Activated naive CD4-positive, alpha-beta T cell (primary cell): ENCODE measurements at places on chromosomes 2 and 18.

DNA sequence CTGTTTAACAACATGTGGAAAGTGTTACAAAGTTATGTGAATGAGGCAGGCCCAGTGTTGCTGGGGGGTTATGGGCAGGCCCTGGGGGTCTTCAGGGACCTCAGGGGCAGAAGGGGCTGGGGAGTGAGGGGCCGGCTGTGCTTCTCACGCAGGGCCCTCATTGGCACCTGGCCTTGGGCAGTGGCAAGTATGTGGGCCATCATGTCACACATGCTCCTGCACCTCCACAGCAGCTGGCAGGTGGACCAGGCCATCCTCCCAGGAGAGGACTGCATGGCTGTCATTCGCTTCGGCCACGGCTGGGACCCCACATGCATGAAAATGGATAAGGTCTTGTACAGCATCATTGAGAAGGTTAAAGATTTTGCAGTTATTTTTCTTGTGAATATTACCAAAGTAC lies 47.4 kb downstream of the ZNF385B start:
- DNase-seq, result no peak

- no peak for DNase-seq
These were observed 138.3 kb downstream of the PXDN start for GRCh38 chr2:1606046-1606400.

GRCh38 chr2:112750560-112750843 lies 13.9 kb downstream of the CKAP2L start:
- DNase-seq, result no peak

DNA sequence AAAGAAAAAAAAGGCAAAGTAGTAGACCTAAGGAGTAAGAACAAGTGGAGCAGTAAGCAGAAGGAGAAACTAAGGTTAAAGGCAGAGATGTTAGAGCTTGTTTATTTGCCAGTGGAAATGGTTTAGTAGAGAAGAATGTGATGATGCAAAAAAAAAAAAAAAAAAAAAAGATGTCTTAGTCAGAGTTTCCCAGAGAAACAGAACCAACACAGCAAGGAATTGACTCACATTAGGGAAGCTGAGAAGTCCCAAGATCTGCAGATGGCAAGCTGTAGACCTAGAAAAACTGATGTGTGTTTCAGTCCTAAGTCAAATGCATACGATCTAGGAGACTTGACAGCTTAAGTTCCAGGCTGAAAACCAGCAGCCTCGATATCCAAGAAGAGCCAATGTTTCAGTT lies 1548.8 kb upstream of the LRRTM1 start:
- DNase-seq, result no peak

DNA sequence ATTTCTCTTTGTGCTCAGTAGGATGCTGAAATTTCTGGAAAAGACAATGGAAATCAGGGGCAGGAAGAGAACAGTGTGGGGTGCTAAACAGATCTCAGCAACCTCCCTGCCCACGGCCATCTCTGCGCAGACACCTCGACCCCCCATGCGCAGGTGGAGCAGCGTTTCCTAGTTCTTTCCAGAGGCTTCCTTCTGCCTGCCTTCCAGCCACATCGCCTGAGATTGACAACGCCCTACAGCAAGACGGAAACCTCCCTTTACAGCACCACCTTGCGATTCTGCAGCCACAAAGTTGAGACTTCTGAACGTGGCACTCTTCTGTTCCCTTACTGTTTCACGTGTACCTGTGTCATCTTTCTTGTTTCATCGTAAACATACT lies 31.4 kb upstream of the CASP8 start:
- no peak for DNase-seq

DNA sequence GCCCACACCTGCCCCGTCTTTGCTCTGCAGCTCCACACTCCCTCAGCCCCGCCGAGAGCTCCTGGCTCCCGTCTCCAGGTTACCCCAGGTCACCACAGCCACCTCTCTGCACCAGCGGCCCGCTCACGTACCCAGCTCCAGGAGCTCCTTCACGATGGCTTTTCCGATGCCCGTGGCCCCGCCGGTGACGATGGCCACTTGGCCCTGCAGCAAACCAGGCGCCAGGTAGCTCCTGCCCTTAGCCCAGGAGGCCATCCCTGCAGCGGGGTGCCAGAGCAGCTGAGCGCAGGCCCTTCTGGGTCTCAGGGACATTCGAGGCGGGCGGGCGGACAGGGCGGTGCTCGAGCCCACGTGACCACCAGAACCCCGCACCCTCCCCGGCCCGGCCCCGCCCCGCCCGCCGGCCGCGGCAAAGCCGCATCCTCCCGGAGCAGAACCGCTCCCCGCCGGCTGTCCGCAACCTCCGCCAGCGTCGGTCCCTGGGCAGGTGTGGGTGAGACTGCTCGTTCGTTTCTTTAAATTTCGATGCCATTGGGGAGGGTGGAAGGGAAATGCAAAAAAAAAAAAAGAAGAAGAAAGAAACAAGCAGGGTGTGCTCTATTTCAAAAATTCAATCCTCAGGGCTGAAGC lies at the start of the genes PECR and TMEM169:
Gene PECR (minus strand): TSS at position 323 of the 630 bp plus-strand sequence. CDS start 68 bp downstream, at position 255.
Gene TMEM169 (plus strand): TSS at position 433 of the 630 bp plus-strand sequence. CDS start 14,045 bp downstream, outside the sequence.
- peak; percentile 48 for DNase-seq

- DNase-seq, result no peak
These were observed 42.3 kb upstream of the STAT1 start for GRCh38 chr2:191056228-191056627.

GRCh38 chr2:37649518-37649917 lies 21.9 kb downstream of the CDC42EP3 start:
- no peak for DNase-seq

DNA sequence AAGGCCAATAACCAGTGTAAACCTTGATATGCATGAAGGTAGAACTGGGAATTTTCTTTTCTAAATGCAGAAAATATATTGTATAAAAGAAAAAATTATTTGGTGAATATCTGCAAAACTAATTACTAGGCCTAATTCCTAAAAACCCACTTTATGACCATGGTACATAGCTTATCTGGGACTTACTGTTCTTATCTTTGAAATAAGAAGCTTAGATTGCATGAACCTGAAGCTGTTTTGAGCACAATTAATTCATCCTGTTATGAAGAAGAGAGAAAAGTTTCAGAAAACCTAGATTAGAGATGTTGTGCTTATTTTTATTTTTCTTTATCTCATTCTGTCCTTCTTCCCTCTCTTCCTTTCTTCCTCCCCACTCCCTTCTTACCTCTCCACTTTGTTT lies 235.0 kb downstream of the GULP1 start:
- DNase-seq, result no peak

DNA sequence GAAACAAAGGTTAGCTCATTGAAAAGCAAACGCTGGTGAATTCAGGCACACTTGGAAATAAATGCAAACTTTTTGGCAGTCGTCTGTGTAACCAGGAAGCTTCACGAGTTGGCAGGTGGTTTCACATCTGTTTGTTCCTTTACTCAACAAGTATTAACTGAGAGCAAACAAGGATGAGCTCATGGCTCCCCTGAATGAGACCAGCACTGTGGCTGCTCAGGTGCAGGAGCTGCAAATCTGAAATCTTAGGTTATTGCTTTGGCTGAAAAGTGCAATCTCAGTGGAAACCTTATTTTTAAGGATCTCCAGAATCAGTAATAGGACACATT lies 46.3 kb downstream of the SH3RF3 start:
- no peak for DNase-seq

DNA sequence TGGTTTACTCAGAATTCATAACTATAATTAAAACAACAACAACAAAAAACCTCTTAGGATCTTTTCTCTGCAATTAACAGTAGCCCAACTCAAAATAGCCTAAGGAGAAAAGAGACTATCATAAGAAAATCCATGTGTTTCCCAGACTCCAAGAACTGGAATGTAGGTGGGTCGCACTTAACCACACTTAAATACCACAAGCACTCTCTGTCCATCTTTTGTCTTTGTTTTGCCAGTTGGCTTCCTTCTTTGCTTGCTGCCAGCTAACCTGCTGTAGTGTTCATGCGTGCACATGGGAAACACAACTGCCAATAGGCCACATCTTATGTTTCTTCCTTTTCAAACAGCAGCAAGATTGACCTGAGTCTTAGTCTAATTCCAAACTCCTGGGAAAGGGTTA lies 24.1 kb upstream of the ACVR1 start:
- DNase-seq, result no peak

DNA sequence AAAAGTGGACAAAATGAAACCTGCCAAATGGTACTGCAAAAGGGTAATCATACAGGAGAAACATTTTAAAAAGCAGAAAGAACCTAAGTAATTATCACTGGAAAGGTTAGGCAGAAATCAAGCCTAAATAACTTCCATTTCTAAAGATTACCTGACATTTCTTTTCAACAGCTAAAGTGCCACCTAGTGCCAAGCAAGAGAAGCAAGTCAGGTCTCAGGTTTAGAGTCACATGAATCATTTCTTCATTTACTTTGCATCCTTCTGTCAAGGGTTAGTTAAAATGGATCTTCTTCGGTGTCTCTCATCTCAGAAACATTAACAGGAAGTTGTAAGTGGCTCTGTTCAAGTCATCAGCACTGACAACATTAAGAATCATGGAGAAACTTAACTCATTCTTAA lies 90.3 kb downstream of the AKAIN1 start:
- no peak for DNase-seq

GRCh38 chr2:112941753-112942653 lies 31.0 kb downstream of the IL37 start:
- DNase-seq, result peak; percentile 6

- no peak for DNase-seq
These were observed 51.4 kb upstream of the MRPL33 start for GRCh38 chr2:27720004-27720551.

DNA sequence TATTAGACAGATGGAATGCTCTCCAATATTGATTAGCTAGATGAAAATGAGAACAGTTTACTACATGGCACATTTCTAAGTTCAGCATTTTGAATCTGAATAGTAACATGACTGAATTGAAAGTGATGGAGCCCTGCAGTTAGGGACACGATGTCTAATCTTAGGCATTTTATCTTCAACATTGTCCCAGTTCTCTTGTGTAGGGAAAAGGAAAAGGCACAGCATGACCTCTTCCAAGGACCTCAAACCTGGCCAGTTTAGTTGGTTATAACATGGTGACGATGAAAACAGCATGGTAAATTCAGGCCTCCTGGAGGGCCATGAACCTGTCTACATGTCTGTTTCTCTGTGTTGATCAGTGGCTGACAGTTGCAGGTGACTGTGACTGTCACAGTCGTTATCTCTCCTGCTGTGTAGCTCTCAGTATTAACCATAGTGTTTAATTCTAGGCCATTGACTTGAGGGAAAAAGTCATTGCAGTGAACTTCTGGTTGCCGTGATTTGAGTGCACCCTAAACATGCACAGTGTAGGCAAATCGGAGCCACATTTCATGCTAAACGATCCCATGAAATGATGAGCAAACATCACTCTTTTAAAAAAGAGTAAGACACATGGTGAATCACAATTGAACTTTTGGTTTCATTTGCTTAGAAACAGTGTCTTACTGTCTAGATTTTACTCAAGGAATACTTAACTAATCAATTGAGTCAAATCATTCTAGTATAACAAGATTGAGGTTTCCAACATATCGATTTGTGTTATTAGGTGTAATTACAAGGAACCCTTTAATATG lies 129.7 kb downstream of the PHLPP1 start:
- no peak for DNase-seq

- no peak for DNase-seq
These were observed 135.4 kb downstream of the PHLPP1 start for GRCh38 chr18:62850619-62851306.

- no peak for DNase-seq
These were observed 54.5 kb upstream of the BIN1 start for GRCh38 chr2:127161176-127162136.

DNA sequence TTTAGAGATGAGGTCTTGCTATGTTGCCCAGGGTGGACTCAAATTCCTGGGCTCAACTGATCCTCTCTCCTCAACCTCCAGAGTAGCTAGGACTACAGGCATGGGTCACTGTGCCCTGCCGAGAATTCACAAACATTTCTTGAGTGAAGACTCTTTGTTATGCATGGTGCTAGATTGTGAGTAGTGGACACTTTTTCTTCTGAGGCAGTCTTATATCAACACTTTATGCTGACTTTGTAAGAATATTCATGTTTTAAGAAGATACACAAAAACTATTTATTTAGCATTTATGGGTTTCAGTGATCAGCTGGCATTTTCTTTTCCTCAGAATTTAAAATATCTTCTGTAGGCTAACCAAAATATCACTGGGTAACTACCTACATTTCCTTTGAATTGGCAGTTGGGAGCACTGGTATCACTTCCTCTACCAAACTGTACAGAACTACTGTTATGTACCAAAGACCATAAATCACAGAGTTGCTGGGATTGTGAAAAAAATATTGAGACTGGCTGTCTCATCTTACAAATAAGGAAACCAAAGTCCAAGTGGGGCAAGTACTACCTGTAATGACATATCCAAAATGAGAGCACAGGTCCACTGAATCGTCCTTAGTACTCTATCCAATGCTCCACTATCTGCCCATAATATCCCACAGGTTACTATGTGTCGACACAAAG lies 34.0 kb downstream of the DOCK10 start:
- no peak for DNase-seq

- no peak for DNase-seq
These were observed 41.4 kb downstream of the STEAP3 start for GRCh38 chr2:119264781-119265692.

DNA sequence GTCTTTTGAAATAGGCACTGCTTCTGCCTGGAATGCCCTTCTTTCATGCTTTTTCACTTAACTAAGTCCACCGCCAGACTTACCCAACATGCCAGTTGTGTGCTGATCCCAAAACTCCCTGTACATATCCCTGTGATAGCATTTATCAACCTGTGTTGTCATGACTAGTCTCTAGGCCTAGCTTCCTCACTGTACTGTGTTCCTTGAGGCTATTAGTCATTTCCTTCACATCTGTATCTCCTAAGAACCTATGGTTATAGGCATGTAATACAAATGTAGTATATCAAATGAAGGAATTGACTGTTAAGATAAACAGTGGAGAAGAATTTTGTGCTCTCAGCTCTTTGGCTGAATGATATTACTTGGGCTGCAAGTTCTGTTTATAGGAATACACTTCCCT lies 184.3 kb downstream of the CYRIA start:
- no peak for DNase-seq

- no peak for DNase-seq
These were observed 231.5 kb upstream of the FBXO11 start for GRCh38 chr2:48137829-48138228.

- DNase-seq, result no peak
These were observed 453 bp downstream of the CABLES1 start for GRCh38 chr18:23135550-23136325.

- DNase-seq, result no peak
These were observed 53.0 kb downstream of the PIEZO2 start for GRCh38 chr18:11096411-11096810.

DNA sequence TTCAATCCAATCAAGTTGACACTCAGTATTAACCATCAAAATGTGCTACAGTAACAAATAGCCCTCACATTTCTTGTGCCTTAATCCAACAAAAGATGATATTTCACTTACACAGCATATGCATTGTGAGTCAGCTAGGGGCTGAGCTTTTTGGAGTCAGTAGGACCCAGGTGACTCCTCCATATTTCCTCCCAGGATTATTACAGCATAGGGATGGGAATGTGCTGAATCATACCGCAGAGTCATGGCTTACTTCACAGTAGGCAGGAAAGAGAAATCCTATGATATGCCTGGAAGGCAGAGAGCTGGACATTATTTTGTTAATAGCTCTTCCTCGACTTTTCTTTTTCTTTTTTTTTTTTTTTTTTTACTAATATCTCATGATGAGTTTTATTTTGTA lies 153.3 kb downstream of the TMEM182 start:
- no peak for DNase-seq

GRCh38 chr2:75494137-75494769 lies 66.5 kb downstream of the EVA1A start:
- DNase-seq, result no peak

GRCh38 chr2:191707542-191707941 lies 29.6 kb downstream of the NABP1 start:
- DNase-seq, result no peak
